ELR (cell line): ENCODE measurements at places on chromosomes 16 and 17.
A peak's percentile ranks its signal among the peaks of the same experiment; 100 is the strongest.

DNA sequence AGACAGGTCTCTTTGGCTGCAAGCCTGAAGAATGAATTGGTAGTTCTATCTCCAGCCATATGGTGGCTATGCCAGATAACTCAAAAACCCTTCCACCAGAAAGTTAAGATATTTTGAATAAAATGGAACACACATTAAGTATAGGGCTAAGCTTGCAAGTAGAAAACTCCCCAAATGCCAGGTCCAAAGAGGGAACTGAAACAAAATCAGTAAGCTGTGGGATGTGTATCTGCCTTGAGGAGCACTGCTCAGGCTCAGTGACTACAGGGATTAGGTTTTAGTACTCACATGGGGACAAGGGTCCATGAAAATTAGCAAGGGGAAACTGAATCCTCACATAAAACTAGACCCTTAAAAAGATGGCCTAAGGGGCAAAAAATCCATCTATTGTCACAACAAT, 115.7 kb upstream of the PMFBP1 start:
- DNase-seq: no peak

DNA sequence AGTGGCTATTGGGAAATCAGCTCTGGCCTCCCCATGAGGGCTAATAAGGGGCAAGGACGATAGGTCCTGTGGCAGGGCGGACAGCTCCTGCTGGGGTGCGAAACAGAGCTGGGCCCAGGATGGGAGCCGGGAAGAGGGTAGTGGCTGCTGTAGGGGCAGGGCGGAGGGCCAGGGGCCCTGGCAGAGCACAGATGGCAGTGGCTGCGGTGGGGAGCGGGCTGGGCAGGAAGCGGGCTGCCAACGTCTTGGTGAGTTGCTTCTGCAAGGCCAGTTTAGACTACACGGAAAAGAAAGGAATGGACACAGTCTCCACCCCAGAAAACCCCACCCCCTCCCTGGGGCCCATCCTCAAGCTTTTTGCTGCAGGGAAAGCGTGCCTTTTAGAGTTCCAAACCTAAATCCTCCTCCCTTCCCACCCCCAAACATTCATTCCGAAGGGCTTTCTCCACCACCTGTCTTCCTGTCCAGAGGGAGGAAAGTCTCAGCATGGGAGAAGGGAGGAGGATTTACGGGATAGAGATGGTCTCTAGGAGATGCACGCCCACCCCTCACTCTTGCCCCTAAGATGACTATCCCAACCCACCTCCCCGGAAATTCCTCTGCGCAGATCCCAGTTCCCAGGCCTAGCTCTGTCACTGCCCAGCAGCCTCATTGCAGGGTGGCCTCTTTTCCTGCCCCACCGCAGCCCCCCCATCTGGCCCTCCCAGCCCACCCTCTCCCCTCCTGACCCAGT, 7.1 kb downstream of the NKIRAS2 start:
- DNase-seq: no peak

GRCh38 chr17:30503558-30503957, 26.4 kb downstream of the GOSR1 start:
- DNase-seq: peak; percentile 47

GRCh38 chr17:53428913-53429312, 393.8 kb upstream of the KIF2B start:
- no peak for DNase-seq

GRCh38 chr17:78341559-78342448, 18.1 kb downstream of the SOCS3 start:
- DNase-seq: peak; percentile 88

DNA sequence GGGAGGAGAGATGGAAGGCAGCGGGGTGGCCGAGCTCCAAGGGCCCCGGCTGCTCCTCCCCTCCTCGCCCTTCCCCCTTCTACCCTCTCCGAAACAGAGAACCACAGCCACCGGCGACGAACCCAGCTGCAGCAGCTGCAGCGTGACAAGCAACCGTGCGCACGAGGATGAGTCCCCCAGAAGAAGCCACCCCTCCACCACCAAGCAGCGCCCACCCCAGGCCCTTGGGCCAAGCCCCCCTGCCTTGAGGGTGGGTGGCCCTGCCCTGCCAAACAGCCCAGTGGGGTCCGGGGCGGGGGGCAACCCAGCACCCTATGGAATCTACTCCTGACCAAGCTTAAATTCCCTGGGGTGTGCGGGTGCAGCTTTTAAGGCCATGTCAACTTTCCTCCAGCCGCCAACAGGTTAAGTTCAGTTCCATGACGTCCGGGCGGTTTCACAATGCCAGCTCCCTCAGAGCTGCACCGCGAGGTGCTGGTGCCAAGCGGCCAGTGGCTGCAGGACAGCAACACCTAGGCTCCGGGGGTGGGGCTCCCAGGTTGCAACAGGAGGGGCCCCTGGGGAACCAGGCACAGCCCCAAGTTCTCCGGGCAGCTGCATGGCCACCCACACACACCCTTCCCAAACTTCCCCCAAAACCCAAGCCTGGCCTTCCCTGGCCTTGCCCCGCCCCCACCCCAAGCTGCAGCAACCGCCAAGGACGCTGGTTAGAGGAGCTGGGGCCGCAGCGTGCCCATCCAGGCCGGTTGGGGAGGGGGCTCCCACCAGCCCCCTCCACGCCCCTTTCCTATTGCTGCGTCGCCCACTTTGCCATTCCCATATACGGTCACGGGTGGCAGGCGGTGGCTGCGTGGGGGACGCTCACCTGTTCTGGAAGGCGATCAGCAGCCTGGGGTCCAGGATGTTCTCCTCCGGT, 2.0 kb downstream of the CBX4 start:
- peak; percentile 42 for DNase-seq

GRCh38 chr17:1916963-1917715, 87.3 kb downstream of the RPA1 start:
- DNase-seq: no peak

DNA sequence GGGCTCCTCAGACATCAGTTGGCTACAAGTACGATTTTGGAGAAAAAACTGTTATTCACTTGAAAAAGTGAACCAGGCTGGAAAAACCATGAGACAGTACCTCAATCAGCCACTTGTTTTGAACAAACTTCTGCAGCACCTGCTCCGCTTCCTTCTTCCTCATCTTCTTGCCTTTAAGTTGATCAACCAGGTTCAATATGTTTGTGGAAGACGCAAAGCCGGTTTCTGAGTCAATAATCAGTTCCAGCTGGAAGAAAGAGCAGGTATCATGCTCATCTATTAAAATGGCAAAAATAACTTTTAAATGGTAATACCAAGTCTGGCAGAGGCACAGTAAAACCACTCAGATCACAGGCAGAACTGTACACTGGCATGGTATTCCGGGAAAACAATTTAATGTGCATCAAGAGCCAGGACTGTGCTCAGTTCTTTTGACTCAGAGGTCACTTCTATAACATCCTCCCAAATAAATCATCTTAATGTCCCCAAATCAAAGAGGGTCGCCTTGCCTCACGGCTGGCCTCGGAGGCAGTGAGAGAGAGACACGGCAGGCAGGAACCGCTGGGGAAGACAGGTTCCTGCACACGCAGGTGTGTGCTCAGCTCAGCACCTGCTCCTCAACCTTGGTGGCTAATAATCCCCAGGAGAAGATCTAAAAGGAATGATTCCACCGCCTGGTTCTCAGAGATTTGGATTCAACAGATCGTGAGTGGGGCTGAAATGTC, 29.7 kb downstream of the KDM8 start:
- DNase-seq: no peak

- DNase-seq: no peak
Measured at GRCh38 chr17:72619976-72620650, 472.4 kb downstream of the SLC39A11 start.

GRCh38 chr16:35516551-35516950, 2057.1 kb downstream of the TP53TG3F start:
- DNase-seq: no peak

DNA sequence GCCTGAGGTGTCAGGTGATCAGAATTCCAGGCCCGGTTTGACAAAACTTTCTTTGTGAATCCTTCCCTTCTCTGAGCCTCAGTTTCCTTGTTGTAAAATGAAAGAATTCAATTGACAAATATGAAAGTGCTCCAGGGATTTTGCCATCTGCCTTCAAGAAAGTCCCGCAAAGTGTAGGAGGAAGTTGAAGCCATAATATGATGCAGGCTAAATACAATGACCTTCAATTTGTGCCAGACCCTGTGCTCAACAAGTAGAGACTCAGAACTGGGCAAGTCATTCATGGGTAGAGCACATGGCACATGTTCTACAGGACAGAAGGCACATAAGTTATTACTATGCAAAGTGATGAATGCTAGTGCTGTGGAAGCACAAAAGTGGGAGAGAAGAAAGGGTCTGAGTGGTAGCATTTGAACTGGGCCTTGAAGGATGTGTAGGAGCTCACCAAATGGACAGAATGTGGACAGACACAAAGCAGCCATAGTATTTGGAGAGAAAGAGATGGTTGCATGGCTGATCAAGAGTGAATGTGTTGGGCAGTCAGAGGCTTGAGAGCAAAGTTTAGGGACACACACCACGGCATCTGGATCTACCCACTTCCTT, 2.4 kb upstream of the SCIMP start:
- no peak for DNase-seq

- DNase-seq: peak; percentile 9
Measured at GRCh38 chr16:3223913-3224515, 10.9 kb downstream of the ZNF200 start.

DNA sequence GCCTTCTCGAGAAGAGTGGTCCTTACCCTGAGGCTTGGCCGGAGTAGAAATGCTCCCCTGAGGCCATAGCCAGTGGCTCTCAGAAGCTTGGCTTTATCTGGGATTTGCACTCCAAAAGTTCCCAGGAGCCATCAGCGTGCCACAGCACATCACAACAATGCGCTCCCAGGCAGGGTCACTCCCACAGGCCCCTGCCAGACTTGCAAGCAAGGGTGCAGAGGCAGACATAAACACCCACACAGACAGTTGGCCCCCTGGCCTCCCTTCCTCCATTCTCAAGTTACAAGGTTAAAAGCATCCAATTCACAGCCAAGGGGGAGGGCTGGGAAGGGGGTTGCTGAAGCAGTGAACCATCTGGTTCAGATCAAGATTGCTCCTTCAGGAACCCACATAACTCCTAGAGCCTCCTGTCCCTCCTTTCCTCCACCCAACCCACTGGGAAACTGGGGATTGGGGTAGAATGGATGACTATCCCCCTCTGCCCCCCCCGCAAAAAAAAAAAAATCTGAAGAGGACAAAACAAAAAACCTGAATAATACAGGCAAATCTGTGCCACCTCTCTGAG, 1.8 kb downstream of the ST3GAL2 start:
- peak; percentile 55 for DNase-seq

- DNase-seq: no peak
Measured at GRCh38 chr17:49944273-49944870, 24.6 kb upstream of the DLX4 start.

- no peak for DNase-seq
Measured at GRCh38 chr16:73354434-73354833, 306.5 kb upstream of the ZFHX3 start.

DNA sequence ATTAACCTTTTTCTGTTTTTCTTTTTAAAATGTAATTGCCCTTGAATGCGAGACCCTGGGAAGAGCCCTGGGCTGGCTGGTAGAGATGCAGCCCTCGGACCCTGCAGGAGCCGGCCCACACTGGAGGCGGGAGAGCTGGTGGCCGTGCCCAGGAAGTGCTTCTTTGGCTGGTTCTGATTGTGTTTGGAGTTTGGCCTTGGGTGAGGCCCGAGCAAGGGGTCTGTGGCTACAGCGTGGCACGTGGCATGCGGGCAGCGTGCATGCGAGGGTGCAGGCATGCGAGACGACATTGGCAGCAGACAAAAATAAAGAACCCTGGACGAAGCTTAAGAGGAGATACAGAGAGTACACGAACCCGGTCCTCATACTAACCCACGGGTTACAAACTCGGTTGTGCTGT, 49.7 kb downstream of the PRMT7 start:
- no peak for DNase-seq

GRCh38 chr16:3149630-3150345, 15.0 kb downstream of the ZNF213 start:
- peak; percentile 65 for DNase-seq

GRCh38 chr17:42345396-42346073, 42.7 kb downstream of the STAT3 start:
- DNase-seq: no peak

GRCh38 chr16:9139965-9140364, 48.5 kb downstream of the HAPSTR1 start:
- DNase-seq: peak; percentile 51

DNA sequence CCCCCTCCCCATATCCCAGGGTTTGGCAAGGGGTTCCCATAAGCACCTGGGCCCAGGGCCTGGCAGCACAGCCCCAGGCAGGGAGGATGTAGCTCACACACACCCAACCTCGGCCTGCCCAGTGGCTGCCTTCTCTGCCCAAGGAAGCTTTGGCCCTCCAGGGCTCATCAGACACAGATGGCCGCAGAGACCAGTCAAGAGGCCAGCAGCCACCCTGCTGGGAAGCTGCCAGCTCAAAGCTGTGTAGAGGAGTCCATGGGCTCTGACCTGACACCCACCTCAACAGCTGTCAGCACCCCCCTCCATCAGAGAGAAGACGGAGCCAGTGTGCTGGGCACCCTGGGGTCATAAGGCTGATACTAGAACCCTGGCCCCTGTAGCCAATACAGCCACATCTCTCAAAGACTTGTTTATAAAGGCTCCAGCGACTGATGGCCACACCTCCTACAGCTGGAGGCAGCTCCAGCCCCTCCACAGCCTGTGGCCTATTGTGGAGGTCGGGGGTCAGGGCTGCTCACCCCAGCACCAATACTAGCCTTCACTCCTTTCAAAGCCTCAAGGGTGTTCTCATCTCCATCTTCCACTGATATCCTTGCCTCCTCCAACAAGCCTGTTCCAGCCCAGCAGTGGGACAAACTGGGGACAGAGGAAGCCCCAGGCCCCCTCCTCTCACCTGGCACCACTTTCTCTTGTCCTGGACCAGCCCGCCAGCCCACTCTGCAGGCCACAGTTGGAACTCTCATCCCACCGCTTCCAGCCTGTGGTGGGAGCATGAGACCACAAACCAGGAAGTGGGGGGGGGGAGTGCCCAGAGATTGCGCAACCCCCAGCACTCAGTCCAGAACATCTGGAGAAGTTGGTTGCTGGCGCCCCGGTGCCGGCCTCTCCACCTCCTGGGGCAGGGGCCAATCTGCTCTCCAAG, 2.2 kb upstream of the MPG start:
- peak; percentile 84 for DNase-seq

DNA sequence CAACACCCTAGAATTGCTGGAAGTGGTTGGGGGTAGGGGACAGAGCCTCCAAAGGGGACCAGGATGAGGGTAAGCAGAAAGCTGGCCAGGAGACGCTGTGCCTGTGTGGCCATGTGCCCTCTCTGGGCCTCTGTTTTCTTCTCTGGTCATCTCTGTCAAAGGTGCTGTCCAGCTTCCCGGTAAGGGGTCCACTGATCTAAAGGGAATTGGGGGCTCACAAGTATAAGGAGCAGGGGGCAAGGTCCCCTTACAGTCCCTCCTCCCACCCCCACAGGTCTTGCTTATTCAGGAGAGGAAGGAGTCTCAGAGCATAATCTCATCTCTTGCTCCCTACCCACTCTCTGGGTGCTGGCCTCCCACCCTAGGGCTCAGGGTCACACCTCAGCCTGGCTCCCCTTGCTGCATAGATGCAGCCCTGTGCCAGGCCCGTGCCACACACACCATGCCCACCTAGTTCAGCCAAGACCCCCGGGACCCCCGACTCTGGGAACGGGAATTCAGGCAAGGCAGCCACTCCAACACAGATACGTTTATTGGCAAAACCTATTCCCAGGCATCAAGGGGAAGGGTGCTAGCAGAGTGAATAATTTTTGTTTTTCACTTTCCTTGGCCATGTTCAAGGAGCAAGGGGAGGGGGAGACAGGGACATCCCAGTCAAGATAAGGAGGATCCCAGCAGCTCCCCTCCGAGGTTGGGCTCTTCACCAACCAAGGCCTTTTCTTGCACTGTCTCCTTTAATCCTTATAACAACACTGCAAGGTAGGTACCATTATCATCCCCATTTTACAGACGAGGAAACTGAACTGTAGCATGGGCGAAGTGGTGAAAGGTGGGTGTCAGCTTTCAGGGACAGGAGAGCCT, 19.8 kb downstream of the SLC4A1 start:
- no peak for DNase-seq

GRCh38 chr16:741986-742629, 1.3 kb upstream of the CIAO3 start:
- no peak for DNase-seq
